ENCODE measurements at places on chromosomes 4 and X.
A peak's percentile ranks its signal among the peaks of the same experiment; 100 is the strongest.

GRCh38 chr4:32191961-32192360, 1471.8 kb downstream of the PCDH7 start:
- DNase-seq, result no peak

DNA sequence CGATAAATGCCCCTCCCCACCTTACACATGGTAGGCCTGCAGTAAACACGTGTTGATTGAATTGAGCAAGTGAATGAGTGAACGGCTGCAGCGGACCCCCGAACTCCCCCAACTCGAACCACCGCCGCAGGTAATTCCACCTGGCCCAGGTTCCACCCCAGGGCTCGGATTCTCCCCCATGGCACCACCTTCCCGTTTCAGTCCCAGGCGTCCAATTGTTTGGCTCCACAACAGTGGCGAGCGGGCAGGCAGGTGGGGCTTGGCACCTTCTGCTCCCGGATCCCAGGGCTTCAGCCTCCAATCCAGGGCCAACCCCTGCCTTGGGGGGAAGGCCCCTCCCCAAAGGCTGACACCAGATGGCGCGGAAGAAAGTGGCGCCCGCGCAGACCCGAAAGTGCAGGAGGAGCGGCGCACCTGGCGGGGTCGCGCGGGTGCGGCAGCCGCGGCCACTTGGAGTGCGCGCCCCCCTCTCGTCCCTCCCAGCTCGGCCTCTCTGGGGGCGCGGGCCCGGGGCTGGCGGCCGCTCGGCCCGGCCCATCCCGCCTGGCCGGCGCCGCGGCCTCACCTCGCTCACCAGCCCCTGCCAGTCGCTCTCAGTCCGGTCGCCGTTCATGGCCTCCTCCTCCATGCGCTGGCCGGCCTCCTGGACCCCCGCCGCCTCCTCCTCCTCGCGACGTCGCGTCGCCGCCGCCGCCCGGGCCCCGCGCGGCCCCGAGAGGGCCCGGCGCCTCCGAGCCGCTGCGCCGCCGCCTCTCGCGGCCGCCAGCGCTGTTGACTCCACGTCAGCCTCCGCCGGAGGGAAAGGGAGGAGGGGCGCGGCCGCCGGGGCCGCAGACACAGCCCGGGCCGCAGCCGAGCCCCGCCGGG, at the start of gene CCDC149:
Gene CCDC149, minus strand, starts transcription at position 791 of the 867 bp plus-strand sequence. Its CDS starts 178 bp downstream, at position 613.
- no peak for DNase-seq

GRCh38 chr4:13797061-13797460, 169.5 kb upstream of the BOD1L1 start:
- no peak for DNase-seq

GRCh38 chrX:110397339-110397738, 38.7 kb downstream of the RTL9 start:
- DNase-seq, result no peak

DNA sequence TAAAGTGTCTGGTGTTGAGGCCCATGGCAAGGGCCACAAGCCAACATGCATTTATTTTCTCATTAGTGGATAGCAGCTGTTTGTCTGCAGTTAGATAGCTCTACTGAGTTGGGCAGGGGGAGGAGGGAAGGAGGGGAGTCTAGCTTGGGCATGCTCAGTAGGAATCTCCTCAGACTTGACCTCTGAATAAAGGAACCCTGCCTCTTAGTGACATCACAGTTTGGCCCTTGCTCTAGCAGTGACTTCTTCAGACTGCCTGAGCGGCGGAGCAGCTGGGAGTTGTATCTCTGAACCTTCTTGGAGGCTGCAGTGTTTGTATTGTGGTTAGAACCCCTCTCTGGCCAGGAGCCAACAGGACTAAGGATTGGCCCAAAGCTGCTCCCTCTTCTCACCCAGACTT, 57.4 kb downstream of the BCORL1 start:
- DNase-seq, result no peak

- peak; percentile 41 for DNase-seq
Measured at GRCh38 chrX:53081925-53082772, at the start of gene TSPYL2. Gene TSPYL2, plus strand, starts transcription at chrX:53082367. Its CDS starts 132 bp downstream, at chrX:53082499.

DNA sequence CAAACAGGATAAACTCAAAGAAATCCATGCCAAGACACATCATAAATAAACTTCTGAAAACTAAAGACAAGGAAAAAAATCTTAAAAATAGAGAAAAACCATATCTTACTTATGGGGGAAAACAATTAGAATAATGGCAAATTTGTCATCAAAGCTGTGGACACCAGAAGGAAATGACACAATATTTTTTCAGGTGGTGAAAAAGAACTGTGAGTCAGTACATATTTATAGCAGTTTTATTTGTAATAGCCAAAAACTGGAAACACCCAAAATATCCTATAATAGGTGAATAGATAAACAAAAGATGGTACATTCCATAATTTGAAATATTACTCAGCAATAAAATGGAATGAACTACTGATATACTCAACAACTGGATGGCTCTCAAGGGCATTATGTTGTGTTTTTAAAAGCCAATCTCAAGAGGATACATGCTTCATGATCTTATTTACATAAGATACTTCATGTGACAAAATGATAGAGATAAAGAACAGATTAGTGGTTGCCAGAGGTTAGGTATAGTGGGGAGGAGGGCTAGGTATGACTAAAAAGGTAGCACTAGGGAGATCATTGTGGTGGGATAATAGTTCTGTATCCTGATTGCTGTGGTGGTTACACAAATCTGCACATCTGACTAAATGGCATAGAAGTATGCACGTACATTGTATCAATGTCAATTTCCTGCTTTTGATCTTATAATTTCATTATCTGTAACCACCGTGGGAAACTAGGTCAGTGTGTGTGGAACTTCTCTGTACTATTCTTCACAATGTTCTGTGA, 191.9 kb downstream of the PPP1R2C start:
- DNase-seq, result no peak

- DNase-seq, result no peak
Measured at GRCh38 chr4:42265782-42266602, 113.5 kb upstream of the BEND4 start.

DNA sequence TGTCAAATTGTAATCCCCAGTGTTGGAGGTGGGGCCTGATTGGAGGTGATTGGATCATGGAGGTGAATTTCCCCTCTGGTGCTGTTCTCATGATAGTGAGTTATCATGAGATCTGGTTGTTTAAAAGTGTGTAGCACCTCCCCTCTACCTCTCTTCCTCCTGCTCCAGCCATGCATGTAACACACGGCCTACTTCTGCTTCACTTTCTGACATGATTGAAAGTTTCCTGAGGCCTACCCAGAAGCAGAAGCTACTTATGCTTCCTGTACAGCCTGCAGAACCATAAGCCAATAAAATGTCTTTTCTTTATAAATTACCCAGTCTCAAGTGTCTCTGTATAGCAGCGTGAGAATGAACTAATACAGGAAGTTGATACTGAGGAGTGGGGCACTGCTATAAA, 61.7 kb upstream of the DDX60 start:
- no peak for DNase-seq

GRCh38 chrX:101265869-101266428, 25.2 kb downstream of the TAF7L start:
- DNase-seq, result no peak

DNA sequence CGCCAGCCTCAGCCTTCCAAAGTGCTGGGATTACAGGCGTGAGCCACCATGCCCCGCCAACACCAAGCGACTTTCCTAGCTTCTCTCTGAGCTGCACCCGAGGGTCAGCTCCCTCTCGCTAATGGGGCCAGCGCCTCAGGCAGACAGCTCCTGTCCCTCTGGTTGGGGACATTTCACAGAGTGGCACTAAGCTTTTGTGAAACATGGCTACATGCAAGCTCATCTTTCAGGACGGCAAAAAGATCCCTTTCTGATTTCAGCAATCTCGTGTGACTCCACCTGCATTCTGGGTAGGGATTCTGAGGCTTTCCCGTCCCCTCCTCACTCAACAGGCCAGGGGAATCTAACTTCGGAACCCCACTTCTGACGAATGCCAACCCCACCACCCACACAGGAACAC, 31.0 kb upstream of the C4orf50 start:
- DNase-seq, result no peak

DNA sequence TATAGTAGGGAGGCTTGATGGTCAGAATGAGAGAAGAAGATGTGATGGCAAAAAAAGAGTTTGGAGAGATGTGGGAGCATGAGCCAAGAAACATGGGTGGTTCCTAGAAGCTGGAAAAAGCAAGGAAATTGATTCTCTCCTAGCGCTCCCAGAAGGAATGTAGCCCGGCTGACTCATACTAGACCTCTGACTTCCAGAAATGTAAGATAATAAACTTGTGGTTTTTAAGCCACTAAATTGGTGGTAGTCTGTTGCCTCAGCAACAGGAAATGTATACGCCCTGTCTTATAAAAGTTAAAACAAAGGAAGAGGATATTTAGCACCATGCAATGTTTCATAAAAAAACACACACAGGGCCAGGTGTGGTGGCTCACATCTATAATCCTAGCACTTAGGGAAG, 182.7 kb upstream of the PCDH7 start:
- DNase-seq, result no peak

- no peak for DNase-seq
Measured at GRCh38 chrX:150324035-150324728, 38.9 kb upstream of the MAMLD1 start.

- DNase-seq, result no peak
Measured at GRCh38 chrX:123990602-123991001, 29.1 kb downstream of the STAG2 start.

All from cortex of kidney (tissue), 1 donor.